Gastroesophageal sphincter (tissue), 4 donors: ENCODE measurements at places on chromosomes 2 and 18. TPM values are rescaled to one million over a fixed set of nuclear protein-coding genes. Genes with fewer than 3 reads are reported as not detected.

DNA sequence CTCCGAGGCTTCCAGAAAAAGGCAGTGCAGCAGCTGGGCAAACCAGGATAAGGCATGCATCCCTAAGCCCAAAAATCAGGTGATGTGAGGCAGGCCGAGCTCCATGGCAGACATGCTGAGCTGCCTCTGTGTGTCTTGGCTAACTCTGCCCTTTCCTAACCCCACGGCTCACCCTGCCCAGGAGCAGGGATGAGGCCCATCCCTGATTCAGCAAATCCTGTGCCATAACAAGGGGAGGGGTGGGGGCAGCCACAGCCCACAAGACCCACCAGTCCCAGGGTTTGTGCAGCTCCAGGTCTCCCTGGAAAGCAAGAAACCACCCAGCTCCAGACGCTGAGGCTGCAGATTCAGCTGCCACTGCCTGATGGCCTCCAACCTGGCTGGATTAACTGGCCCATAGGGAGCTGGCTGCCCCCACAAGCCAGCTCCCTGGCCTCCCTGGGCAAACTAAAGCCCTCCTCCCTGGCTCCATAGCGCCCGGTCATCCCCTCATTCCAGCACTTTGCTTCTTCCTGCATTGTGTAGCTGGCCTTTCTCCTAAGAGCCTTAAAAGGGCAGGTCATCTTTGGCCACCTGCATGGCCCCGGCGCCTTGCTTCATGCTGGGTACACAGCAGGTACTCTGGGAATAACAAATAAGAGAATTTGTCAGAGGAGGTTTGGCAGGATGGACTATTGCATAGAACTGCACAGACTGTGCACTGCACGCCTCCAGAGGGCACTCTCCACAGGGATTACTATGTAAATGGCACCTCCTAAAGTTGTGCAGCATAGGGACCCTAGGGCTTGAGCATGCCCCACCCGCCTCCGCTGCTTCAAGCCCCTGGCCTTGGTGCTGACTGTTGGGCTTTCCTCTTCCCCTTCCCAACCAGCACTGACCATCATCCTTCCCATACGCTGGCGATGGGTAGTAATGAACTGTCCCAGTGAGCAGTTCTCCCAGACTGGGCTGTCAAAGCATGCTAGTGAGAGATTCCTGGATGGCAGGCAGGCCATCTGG, 10.7 kb downstream of the STEAP3 start:
- no peak for ATAC-seq

GRCh38 chr2:240762249-240762648, 57.8 kb downstream of the KIF1A start:
- no peak for ATAC-seq

- ATAC-seq = no peak
Measured at GRCh38 chr2:42104621-42105020, 56.8 kb downstream of the PKDCC start.

The ERFE gene
- total RNA-seq = 0.74 TPM

The TMEM169 gene
- 0.67 TPM for total RNA-seq
